ENCODE measurements at places on chromosomes 6 and 20. TPM values are rescaled to one million over a fixed set of nuclear protein-coding genes. Genes with fewer than 3 reads are reported as not detected.

GRCh38 chr20:56166781-56167465 is 81.6 kb upstream of the MC3R start:
- no peak for ATAC-seq

Gene IL17A
- total RNA-seq: not detected

Gene SAMD10
- total RNA-seq: 5.7 TPM

Gene ADGRB3
- total RNA-seq: 0.20 TPM

Gene IMPG1
- not detected for total RNA-seq

- no peak for ATAC-seq
Measured at GRCh38 chr20:62392077-62392418, 5.1 kb downstream of the RPS21 start.

Gene ZBTB46
- 1.7 TPM for total RNA-seq

DNA sequence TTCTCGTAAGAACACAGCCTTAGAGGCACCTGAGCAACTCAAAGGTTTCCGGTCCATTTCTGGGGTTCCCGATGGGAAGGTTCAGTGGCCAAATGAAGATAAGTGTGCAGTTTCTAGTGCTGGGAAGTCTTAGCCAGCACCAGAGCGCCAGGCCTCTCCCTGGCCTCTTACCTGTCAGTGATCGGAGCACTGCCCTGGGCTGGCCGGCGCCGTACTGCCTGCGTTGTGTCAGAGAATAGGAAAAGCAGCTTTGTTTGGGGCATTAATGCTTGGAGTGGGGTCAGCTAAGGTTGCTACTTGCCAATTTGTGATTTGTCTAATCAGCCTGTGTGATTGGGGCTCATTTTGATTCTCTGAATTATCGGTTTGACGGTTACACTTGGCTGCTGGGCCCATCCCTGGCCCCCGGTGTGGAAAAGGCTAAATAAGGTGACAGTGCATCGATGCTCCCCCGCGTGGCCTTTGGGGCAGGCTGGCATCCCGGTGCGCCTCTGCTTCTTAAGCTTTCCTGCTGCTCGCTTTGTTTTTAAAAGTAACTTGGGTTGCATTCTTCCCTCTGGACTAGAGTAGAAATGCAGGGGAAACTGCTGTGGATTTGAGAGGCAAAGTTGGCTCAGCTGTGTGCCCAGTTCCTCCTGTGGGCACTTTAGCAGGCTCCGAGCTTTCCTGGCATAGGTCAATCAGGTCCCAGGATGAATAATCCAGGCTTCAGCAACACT is 51.8 kb downstream of the TCP11 start:
- ATAC-seq: no peak

Gene THBS2
- 50.0 TPM for total RNA-seq

DNA sequence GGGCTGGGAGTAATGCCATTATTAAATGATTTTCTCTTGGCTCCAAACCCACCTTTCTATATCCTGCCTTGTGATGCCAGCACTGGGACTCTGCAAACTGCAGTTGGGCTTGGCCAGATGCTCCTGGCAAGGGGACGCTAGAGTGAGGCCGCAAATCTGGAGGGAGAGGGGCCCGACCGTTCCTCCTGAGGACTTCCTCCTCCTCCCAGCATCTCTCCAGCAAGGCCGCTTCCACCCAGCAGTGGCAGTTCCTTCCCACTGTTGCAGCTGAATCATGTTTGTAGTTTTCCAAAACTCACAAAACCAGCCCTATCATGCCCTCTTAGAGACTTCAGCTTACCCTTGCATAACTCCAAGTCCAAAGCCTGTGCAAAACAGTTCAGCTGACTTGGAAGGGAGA is 244.4 kb downstream of the FOXA2 start:
- ATAC-seq: peak; percentile 74

DNA sequence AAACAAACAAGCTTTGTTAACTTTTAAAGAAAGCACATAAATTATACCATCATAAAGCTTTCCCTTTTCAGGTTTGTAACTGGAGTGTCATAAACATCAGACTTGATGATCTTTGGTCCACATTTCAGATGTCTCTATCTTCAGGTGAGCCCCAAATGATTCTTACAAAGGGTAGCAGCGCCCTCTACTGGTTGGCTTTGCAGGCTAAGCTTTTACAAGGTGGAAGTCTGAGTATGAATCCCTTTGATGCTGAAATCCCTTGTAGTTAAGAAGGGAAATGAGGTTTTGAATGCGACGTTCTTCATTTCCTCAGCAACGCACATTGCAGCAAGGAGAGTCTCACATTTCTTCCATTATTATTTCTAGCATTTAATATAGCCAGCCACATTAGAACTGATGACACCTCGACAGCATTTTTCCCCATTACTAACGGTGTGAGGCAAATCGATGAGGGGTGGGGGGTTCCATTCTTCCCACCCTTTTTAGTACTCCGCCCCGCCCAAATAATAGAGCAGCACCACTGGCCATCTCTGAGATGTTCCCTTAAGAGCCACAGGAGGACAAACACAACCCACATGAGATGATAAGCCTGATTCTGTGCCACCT is 126.3 kb upstream of the NT5E start:
- peak; percentile 78 for ATAC-seq

GRCh38 chr20:19908576-19908975 is 108.6 kb upstream of the NAA20 start:
- ATAC-seq: no peak

- no peak for ATAC-seq
Measured at GRCh38 chr6:167409694-167410093, 84.8 kb downstream of the TTLL2 start.

Gene PPP1R3G
- 2.0 TPM for total RNA-seq

GRCh38 chr6:39688494-39688893 is 36.7 kb downstream of the KIF6 start:
- ATAC-seq: no peak

Gene MAP3K5
- 14.5 TPM for total RNA-seq

DNA sequence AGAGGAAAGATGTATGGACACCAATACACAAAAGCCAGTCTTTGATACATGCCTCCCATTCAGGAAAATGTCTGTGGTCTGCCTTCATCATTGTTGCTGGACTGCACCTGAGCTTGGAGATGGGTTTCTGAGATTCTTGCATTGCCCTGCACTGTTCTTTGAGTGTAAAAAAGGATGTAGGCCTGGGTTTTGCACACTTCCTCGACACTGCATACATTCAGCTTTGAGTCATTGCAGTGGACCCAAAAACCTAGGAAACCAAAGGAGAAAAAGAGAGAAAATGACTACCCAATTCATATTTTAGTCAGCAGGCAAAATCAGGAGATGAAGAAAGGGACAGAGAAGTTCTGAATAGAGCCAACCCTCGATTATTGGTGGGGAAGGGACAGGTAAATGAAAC is 9.0 kb downstream of the TOMM6 start:
- ATAC-seq: no peak

Gene CTAGE9
- not detected for total RNA-seq

Gene MOXD1
- 31.4 TPM for total RNA-seq

DNA sequence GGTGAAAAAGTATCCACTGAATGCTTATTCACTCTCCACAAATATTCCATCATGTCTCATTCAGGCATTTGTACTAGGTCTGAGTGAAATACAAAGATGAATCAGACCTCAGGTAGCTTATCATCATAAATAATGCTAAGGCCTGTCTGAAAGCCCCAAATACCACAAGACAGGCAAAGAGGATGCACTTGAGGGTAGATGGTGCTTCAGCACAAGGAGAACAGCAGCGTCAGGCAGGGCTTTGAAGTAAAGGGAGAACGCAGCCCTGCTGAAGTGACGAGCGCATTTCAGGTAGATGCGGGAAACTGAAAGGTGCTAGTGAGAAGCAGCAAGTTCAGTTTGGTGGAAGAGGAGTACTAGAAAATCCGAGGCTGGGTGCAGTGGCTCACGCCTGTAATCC is 38.7 kb downstream of the MAP3K5 start:
- ATAC-seq: no peak

DNA sequence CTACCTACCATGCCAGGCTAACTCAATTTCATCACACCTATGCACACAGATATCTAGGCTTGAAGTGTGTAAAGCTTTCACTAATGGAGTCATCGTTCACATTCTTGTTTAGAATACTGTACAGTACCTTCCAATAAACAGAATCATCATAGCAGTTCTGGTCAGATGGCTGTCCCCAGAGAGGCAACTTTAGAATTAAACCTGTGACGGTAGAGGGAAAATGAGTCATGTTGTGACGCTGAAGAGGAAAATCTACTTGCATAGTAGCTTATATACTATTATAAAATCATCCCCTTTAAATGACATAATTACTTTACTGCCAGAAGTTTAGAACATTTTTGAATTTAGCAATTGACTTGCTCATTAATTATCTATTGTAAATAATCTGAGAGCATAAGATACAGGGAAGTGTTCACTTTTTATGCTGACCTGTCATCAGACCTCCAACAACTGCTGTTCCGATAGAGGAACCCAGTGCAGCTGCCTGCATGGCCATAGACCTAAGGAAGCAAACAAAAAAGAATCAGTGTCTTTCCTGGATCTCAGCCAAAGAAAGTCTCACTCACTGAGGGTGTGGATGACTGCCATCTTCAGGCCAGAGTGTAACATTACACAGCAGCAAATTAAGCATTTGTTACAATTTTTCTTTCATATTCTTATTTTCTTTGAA is 29.8 kb downstream of the RHAG start:
- peak; percentile 86 for ATAC-seq

Gene LCA5
- total RNA-seq: 0.80 TPM

DNA sequence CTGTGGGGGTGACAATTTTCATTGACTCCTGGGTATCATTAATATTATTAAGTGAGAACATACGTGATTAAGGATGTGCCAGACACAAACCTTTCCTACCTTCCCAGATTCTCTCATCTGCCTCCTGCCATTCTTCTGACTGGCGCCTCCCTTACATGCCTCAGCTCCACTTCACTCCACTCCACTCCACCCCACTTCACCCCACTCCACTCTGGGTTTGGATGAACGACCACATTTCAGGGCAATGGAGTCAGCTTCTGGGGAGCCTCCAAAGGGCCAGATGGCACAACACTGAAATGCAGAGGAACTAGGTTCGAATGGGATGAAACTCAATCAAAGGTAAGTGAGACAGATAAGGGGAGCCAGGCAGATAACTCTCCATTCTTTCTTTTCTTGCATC is 40.5 kb upstream of the LRRC1 start:
- ATAC-seq: no peak

Gene MCHR2
- total RNA-seq: not detected

DNA sequence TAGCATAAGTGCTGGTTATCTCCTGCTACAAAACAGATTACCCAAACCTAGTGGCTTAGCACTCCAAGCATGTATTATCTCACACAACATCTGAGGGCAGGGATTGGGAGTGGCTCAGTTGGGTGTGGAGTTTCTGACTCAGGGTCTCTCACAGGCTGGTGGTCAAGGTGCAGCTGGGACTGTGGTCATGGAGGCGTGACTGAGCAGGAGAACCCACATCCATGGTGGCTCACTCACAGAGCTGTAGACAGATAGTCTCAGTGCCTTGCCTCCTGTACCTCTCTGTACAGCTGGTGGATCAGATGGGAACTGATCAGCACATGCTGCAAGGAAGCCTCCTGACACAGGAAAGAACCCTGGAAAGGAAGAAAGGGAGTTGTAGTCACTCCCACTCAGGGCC is 83.1 kb upstream of the CST7 start:
- ATAC-seq: no peak

DNA sequence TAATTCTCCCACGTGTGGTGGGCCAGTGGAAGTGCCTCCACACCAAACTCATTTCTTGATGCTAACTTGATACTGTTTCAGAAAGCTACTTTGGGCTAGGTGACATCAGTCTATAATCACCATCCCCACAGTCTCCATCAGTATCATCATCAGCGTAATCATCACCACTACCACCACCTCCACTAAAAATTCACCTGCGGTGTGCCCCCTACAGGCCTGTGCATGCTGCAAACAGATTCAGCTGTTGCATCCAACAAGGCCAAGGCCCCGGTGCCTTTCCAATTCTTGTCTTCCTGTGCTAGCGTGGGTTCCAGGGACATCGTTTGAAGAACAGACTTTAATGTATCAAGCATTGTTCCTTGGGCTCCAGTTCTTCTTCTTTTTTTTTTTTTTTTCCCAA is 201.3 kb upstream of the EXOC2 start:
- ATAC-seq: no peak

GRCh38 chr6:30672445-30673253 is at the start of gene DHX16:
DHX16 (minus strand) TSS chr6:30673006; CDS start chr6:30672841, 165 bp downstream.
- ATAC-seq: peak; percentile 88

- ATAC-seq: no peak
Measured at GRCh38 chr6:38171997-38172738, 352.6 kb downstream of the ZFAND3 start.

DNA sequence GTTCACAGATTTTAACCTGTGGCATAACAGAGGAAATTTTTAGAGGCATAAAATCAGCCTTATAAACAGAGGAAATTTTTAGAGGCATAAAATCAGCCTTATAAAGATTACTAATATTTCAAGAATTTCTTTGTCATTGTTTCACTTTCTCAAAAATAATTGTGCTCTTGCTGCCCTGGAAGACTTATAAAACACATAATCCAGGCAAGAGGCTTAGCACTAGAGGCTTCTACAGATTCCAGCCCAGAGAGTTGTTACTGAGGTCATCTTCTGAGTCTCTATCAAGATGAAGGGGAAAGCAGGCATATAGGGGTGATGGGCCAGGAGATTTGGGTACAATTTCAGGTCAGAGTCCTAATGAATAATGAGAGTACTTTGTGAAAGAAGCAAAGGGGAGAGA is 85.7 kb downstream of the RFPL4B start:
- ATAC-seq: no peak

DNA sequence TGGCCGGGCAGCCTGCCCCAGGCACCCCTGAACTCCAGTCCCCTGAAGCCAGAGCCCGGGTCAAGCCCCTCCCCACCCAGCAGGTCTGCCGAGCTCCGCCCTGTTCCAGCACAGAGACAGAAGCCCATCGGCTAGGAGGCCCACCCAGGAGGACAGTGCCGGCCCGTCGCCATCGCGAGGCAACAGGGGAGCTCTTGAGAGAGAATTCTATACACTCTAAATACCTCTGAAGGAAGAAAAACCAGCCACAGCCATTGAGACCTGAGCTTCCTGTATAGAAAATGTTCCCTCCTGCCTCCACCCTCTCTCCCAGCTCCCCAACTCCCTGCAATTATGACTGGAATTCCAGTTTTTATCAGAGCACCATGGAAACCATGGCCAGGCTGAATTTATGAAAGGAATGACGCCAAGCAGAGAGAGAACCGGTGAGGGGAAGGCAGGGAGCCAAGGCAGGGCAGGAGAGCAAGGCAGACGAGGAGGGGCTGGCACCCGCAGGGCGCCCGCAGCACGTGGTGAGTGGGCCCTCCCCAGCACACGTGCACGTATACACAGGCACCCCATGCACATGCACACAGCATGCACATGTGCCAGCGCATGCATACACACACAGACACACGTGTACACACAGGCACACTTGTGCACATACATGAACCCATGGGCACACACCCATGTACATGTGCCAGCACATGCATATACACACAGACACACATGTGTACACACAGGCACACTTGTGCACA is 27.6 kb upstream of the MRGBP start:
- no peak for ATAC-seq

GRCh38 chr6:52399511-52400312 is 20.4 kb upstream of the EFHC1 start:
- ATAC-seq: no peak

All from esophagus mucosa (tissue), 1 donor.